Activated naive CD8-positive, alpha-beta T cell treated with anti-CD3 and anti-CD28 coated beads, Interleukin-2, amount 10 ng/mL, durations not matched to agents 7 days and 5 days (primary cell): ENCODE measurements at places on chromosomes 16 and 17.

GRCh38 chr17:82888583-82889495 is 49.0 kb upstream of the ZNF750 start:
- no peak for DNase-seq

- DNase-seq, result no peak
Observed at GRCh38 chr16:67395458-67396158, 2.3 kb upstream of the TPPP3 start.

GRCh38 chr16:71658771-71659170 is 32.8 kb downstream of the MARVELD3 start:
- no peak for DNase-seq

GRCh38 chr17:75876938-75877751 is 1.2 kb downstream of the TRIM47 start:
- no peak for DNase-seq

DNA sequence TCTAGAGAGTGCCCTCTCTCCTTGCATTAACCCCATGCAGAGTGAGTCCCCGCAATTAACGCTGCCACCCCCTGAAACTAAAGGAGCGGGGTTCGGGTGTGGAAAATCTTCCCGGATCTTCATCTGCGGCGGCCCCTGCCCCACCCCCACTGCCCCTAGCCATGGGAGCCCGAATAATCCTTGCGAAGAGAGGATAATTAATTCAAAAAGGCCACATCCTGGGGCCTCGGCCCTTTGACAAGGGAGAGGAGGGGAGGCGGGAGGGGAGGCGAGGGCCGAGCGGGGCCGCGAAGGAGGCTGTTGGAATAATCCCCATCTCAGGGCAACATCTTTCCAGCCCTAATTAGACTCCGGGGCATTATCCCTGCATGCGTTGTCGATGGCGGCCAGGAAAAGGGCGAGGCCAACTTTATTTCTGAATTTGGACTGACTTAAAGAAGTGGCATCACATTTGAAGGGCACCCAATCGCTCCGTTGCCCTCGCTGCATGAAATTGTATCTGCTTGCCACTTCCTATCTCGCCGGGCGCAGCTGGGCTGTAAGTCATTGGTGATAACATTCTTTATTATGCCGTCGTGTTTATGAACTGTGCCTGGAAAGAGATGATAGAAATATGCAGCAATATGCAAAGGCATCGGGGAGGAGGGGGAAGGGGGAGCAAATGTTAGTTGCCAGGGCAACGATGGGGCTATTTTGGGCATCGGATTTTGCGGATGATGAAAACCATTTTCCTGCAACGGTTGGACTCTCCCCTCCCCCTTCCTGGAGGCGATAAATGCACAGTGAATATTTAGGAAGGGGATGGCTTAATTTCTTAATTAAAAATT is 387.1 kb upstream of the TNRC6C start:
- peak; percentile 22 for DNase-seq

- DNase-seq, result no peak
Observed at GRCh38 chr17:15951368-15952047, 6.6 kb downstream of the ADORA2B start.

DNA sequence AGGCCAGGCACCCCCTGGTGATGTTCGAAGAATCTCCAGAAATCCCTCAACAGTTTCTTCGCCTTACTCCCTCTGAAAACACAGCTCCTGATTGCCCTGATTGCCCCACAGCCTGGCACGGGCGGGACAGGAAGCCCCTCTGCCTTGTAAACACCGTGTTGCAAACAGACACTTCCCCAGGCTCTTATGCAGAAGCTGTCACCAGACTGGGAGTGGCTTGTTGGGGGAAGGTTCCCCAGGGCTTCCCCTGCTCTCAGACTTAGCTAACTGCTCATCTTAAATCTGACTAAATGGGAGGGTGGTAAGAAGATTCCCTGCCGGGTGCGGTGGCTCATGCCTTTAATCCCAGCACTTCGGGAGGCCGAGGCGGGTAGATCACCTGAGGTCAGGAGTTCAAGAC is 11.2 kb downstream of the PIK3R5 start:
- peak; percentile 55 for DNase-seq

- no peak for DNase-seq
Observed at GRCh38 chr17:38345743-38346142, 2.0 kb upstream of the GPR179 start.

DNA sequence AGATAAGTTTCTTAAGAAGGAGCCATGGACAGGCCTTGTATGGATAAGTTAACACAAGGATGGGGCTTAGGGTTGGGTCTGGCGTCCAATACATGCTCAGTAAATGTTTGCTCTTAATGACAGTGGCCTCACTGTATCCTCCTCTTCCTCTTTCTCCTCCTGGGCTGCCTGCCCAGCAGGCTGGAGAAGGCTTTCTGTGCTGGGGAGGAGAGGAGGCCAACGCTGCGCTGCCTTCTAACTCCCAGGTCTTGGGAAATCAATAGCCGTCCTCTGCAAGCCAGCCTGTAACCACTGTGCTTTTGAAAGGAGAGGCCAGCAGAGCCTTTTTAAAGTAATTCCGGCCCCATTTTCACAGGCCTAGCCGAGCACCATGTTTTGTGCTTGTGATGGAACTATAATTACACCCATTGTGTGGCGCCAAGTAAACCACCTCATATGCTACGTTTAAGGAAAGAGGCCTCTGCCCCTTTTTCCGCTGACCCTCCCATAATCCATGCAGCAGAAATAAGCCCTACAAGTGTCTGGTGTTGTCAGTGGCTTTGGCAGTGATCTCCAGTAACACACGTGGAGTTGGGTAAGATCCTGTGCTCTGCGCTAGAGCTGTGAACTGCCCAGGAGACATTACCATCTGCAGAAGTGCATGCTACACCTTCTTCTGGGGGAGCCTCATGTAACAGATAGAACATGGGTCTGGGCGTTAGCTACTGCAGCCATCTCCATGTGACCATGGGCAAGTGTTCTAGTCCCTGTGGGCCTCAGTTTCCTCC is 368.2 kb downstream of the SNX29 start:
- no peak for DNase-seq

DNA sequence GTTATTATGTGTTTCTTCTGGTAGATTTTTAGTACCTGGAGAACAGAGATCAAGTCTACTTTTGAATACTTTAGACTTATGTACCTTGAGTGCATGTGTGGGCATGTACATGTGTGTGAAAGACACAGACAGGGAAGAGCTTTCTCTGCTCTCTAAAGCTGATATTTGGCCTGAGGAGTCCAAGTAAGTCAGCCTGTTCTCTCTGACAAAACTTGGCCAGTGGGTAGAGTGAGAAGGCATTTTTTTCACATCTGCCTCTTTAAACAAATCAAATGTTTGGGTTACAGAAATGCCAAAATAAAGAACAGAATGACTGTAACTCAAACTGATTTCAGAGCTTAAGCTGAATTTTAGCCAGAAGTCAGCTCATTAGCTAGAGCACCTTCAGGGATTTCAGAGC is 309.7 kb upstream of the DYNLRB2 start:
- DNase-seq, result no peak

- DNase-seq, result no peak
Observed at GRCh38 chr17:33229499-33229898, 63.6 kb downstream of the ASIC2 start.

DNA sequence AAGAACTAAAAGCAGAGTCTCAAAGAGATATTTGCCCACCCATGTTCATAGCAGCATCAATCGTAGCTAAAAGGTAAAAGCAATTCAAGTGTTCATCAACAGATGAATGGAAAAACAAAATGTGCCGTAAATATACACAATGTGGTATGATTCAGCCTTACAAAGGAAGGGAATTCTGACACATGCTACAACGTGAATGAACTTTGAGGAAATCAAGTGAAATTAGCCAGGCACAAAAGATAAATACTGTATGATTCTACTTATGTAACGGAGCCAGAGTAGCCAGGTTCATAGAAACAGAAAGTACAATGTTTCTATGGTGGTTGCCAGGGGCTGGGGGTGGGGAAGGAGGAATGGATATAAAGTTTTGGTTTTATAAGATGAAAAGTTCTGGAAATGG is 57.8 kb upstream of the IL34 start:
- DNase-seq, result no peak

GRCh38 chr17:37743875-37744632 is 805 bp downstream of the HNF1B start:
- peak; percentile 49 for DNase-seq

DNA sequence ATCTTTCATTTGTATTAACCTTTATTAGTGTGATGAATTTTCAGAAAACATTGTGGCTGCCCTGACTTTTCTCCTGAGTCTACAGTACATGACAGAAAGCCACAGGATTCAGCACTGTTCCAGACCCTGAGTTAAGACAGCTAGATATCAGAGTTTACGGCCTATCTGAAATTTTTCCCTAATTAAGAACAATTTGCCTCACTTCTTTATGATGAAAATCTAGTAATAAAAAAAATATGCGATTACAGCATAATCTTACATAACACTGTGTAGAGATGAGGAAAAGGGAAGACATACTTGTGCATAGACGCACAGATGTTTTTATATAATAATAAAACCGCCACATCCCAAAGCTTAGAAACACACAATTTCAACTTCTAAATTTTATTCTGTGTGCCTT is 7.3 kb downstream of the SPOP start:
- DNase-seq, result no peak

DNA sequence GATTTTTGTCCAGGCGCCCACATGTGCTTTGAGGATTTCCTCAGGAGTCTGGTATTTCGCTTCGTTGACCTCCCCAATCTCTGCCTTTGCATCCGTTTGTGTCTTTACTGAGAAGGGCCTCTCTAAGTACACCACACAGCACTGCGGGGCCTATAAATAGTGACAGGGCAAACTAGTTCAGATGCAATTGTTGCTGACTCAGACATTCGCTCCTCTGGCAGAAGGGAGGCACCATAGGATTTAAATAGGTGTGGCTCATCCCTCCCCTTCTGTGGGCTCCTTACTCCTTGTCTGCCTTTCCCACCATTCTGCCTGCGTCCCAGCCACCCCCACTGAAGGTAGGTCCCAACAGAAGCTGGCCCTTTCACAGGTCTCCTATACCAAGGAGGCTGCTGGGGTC is 192.3 kb downstream of the SHISA9 start:
- no peak for DNase-seq

GRCh38 chr17:50865868-50866260 is 290 bp downstream of the TOB1 start:
- no peak for DNase-seq

- no peak for DNase-seq
Observed at GRCh38 chr16:86080982-86081381, 182.0 kb downstream of the IRF8 start.

DNA sequence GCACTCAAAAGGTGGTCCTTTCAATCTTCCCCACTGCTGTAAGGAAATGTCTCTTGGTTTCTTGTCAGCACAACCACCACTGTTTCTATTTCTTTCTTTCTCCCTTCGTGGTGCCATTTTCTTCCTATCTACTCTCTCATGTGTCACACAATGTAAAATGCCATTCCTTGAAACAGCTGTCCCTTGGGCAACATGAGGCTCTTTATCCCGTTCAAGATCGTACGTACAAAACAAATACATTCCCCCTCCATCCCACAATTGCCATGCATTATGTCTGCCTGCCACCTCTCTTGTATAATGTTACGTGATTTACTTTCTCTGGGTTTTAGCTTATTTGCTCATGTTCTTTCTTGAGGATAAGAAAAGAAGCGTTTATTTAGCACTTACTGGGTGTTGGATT is 410.6 kb downstream of the HS3ST4 start:
- no peak for DNase-seq

GRCh38 chr17:5536866-5537650 is 47.3 kb downstream of the NLRP1 start:
- no peak for DNase-seq

GRCh38 chr16:77574867-77575624 is 140.2 kb upstream of the ADAMTS18 start:
- no peak for DNase-seq

GRCh38 chr17:30273373-30273772 is 18.4 kb downstream of the BLMH start:
- DNase-seq, result no peak

- no peak for DNase-seq
Observed at GRCh38 chr17:21004016-21004930, 38.5 kb downstream of the USP22 start.

DNA sequence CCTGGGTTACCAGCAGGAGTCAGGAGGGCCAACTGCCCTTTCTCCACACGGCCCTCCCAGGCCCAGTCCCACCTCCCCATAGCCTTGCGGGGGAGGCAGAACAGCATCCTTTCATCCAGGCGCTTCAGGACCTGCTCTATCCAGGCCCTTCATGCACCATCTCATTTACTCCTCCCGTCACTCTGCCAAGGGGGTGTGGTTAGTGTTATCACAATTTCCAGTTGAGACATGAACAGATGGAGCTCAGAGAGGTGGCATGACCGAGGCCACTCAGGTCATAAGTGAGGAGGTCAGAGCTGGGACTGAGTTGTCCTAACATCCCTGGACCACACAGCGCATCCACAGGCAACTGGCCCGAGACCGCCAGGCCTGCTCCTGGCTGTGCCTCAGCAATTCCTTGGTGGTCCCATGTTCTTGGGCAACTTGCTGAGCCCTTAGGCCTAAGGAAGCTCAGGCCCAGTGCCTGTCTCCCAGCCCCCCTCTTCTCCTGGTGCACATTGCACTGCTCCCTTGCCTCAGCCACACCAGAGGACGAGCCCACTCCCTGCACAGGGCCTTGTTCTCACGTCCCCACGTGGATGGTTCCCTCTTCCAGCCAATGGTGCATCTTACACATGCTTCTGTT is 23.8 kb downstream of the C17orf100 start:
- no peak for DNase-seq

DNA sequence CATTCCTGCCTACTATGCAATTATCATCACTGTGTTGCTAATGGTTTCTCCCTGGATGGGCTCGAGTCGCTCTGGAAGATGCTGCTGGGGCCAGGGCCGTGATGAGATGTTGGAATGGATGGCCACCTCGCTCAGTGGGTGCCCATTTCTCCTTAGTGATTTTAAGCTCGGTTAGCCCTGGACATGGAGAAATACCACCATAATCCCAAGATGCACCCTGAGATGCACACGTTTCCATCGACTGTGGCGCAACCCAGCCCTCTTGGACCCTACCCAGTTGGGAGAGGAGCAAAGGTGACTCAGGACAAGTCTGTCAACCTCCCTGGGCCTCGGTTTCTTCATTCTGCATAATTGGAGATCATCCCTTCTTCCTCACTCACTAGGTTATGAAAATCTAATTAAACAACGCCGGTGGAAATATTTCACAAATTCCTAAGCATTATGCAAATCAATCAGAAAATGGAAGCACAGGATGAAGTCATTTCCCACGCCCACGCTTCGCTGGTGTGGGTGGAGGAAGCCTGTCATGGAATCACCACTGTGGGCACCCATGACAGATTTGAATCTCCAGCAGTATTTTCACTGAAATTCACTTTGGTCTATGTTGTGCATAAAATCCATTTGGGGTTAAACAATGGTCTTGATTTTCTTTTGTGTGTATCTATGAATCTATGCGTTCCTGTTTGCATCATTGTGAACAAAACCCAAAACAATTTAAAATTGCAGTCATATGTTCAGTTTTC is 195.2 kb downstream of the AXIN2 start:
- no peak for DNase-seq

DNA sequence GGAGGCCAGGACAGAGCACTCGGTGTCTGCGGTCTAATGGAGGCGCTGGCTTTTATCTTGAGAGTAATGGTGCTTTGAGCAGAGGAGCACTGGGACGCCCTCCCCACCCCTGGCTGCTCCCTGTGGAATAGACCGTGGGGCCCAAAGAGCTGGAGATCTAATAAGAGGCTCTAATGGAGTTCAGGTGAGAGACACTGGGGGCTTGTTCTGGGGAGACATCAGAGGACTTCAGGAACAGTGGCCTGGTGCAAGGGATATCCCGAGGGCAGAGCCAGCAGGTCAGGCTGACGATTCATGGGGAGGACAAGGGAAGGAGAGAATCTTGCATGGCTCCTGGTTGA is 9.5 kb upstream of the KRT19 start:
- DNase-seq, result no peak
